ENCODE measurements at places on chromosomes 3 and 15.
A peak's percentile ranks its signal among the peaks of the same experiment; 100 is the strongest.

DNA sequence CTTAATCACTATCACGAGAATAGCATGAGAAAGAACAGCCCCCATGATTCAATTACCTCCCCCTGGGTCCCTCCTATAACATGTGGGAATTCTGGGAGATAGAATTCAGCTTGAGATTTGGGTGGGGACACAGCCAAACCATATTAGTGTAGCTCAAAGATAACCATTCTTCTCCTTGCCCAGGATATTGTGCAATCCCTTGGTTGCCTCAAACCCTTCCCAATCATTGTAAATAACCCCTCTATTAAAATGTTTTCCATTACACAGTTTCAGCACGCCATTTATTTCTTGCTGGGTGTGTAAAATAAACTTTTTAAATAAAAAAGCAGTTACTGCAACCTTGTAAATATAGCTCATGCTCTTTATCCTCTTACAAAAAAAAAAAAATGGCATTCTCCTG, 47.7 kb downstream of the ZNF385D start:
- DNase-seq = no peak

DNA sequence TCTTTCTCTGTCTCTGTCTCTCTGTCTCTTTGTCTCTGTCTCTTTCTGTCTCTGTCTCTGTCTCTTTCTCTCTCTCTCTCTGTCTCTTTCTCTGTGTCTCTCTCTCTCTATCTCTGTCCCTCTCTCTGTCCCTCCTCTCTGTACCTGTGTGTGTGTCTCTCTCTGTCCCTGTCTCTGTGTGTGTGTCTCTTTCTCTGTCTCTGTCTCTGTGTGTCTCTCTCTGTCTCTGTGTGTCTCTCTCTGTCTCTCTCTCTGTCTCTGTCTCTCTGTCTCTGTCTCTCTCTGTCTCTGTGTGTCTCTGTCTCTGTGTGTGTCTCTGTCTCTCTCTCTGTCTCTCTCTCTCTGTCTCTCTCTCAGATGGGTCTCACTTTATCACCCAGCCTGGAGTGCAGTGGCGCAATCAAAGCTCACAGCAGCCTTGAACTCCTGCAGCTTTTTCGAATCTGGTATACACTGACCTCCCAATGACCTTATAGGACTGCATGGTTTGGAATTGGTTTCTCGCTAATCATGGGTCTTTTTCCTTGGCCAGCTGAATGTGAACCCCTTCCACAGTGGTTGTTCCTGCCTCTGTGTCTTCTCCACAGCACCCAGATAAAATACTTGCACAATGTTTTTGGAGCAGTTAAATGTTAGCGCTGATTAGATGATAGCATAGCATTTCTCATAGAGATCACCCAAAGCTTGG, 102.6 kb upstream of the KLHL25 start:
- no peak for DNase-seq

DNA sequence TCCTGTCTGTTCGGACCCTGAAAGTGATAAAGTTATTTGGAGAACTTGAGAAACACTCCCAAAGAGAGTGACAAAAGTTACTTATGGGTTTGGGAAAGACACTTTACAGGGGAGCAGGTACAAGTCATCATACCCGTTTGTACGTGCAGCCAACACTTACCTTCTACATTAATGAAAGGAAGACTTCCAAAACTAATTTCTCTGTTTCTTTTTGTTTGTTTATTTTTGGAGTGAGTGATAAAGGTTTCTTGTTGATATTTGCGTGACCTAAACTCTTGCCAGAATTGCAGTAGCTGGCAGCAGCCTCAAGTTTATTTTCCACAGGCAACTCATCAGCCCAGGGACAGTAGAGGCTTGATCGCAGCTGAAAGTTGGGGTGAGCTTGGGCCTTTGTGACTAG, 8.4 kb downstream of the ABHD2 start:
- DNase-seq = no peak

- DNase-seq = no peak
These were observed 1.4 kb upstream of the ETFA start for GRCh38 chr15:76312540-76313174.

- DNase-seq = no peak
These were observed 96.1 kb upstream of the PROK2 start for GRCh38 chr3:71881041-71881440.

DNA sequence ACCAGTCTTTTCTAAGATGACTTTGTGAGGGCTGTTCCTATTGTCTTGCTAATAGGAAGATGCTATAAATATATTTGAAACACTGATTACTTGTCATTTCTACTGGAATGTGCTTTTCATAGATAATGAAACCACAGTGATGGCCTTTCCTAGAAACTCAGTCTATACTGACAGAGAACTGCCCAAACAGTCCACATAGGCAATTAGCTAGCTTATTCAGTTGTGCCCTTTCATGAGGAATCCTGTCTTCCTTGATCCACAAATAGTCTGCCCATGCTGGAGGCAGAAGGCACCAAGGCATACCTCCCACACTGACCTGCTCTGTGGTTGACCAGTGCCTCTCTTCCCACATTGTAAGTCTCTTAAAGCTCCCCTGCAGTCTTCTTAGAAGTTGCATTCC, 135.9 kb downstream of the CMSS1 start:
- no peak for DNase-seq

GRCh38 chr15:74869372-74869725, 3.8 kb downstream of the SCAMP2 start:
- DNase-seq = no peak

GRCh38 chr15:89114990-89115389, 26.7 kb downstream of the ABHD2 start:
- no peak for DNase-seq

DNA sequence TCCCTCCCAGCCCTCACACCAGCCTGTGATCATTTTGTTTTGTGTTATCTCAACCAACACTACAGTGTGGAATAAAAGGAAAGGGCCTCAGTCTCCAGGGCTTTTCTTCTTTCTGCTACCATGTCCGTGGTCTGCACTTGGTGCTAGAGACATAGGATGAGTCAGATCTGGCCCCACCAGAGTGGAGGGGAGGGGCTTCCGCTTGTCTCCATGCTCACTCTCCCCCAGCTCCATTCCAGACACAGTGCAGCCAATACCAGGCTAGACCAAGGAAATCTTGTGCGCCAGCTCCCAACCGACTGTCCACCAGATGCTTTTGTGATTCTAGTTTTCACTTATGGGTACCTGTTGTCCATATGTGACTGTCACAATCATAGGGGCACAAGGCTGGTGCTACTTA, 51.9 kb upstream of the TMEM115 start:
- DNase-seq = no peak

- DNase-seq = peak; percentile 45
These were observed 16.7 kb downstream of the KAT2B start for GRCh38 chr3:20056725-20057611.

GRCh38 chr3:138072796-138073195, 42.6 kb downstream of the DZIP1L start:
- no peak for DNase-seq

GRCh38 chr3:149462581-149463011, 11.9 kb upstream of the TM4SF4 start:
- no peak for DNase-seq

DNA sequence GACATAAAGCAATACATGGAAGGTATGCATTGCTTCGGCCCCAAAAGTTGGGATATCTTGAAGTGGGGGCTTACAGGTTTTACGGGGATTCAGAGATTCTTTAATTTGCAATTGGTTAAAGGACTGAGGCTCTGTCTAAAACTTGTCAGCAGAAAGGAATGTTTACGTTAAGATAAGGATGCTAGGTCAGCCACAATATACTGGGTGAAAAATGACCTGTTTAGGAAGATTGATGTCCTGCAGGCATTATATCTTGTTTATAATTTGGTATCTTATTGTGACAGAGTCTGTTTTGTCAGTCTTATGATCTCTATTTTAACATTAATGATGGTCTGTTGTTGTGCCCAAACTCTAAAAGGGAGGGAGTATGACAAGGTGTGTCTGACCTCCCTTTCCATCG, 15.3 kb upstream of the CCNDBP1 start:
- no peak for DNase-seq

DNA sequence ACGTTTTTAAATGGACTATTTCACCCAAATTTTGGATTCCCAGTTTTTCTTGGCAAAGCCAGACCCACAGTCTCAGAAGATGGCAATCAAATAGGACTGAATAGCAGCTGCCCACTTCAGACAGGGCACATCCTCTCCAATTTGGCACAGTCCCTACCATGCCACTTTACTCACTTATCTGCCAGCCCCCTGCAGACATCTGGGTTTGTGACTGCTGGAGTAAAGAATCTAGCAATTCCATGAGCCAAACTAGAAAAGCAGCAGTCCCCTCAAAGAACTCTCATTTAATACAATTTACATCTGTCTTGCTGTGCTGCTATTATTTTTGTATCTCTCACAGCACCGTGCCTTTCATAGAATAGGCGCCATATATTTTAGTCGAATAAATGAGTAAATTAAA, 16.0 kb upstream of the LRRN1 start:
- no peak for DNase-seq

DNA sequence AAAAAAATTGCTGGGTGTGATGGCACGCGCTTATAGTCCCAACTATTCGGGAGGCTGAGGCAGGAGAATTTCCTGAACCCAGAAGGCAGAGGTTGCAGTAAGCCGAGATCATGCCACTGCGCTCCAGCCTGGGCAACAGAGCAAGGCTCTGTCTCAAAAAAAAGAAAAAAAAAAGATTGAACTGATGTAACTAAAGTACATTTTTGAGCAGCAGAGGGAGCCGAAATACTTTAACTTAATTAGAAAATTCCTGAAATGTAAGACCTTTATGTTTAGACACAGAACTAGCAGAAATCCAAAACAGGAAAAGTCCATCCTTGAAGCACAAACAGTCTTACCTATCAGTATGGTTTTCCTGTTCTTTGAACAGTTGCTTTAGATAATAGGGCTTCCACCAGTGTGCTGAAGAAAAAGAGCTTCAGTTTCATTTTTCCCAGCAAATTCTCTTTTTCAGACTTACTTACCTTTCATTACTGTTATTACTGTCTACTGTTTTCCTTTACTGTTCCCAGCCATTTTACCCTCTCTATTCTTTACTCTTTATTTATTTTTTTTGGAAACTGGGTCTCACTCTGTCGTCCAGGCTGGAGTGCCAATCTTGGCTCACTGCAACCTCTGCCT, 33.4 kb upstream of the ZNF609 start:
- DNase-seq = no peak

DNA sequence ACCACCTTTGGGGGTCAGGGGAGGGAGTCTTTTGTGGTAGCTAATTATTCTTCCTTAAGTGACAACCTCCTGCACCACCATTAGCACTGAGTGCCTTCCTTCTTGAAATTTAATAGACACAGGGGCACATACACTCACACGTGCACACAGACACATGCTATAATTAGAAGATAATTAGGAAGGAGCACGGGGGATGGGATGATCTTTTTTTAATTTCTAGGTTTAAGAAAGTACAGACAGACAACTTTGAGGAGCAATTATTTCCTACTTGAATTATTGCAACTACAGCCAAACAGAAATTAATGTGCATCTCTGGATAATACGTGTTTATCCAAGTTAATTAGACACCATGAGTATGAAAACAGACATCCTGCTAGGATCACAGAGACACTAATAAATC, 44.8 kb upstream of the GUCA1C start:
- DNase-seq = no peak

- no peak for DNase-seq
These were observed 63.4 kb upstream of the IL12A start for GRCh38 chr3:159925248-159925647.
